ENCODE measurements at places on chromosomes 12 and 14.

DNA sequence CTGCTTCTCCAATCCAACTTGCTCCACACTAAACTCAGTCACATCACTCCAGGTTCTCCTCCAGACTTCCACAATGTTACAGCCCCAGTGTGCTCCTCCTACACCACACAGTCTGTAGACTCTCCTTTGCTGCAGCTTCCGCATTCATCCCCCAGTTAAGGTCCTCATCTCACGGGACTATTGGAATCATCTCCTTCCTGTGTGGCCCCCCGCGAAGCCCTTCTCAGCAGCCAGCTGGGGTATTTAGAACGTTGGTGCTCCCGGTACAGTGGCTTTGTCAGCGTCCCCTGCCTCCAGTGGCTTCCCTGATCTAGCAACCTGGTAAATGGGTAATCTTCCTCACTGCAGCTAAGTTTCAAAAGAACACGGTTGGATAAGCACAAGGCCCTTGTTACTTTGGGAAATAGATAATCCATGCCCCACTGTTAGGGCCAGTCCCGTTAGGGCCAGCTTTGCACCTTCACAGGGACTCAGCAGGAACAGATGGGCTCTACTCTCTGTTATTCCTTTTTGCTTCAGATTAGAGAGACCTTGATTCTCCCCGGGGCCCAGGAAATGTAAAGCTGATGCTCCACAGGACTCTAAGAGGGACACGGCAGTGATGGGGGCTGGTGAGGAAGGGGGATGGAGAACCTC is 823 bp upstream of the TSPAN11 start:
- no peak for DNase-seq

DNA sequence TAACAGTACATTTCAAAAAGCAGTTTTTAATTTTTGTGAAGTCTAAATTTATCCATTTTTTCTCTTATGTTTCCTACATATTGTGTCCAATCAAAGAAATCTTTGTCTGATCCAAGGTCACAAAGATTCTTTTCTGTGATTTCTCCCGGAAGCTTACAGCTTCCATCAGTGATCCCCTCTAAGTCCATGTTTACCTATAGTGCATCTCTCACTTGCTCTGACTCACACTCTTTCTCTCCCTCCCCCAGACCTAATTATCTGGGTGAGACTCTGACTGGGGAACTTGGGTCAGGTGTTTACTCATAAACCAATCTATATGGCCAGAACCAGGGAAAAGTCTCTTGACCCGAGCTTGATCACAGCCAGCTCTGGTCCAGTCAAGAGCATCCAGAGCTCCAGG is 224.4 kb downstream of the SPTSSA start:
- DNase-seq, result no peak

DNA sequence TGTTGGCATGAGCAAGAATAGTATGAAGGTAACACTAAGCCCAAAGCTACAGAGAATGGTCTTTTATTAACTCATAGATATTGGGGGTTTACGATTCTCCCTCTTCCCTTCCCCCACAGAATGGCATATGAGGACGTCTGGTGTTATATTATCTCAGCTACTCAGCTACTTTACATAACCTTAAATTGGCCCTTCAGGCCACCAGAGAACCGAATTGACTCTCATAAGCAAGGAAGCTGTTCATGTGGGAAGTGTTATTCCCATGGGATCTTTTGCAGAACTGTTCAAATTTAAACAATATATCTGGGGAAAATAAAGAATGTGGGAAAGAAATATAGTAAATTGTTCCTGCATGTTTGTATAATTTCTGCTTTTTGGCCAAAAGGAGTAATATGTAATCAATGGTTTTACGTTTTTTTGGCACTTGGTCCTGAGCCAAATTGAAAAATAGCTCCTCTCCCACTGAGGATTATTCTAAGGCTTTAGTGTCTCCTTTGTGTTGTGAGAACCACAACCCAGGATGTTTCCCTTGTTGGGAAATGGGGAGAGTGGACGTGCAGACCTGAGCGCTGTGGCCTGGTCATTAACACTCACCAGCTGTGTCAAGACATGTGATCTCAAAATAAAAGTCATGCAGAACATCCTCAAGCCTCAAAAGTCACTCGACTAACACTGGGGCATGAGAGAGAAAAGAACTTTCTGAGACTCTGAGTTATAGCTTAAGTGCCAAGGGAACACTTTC is 31.8 kb upstream of the CMAS start:
- no peak for DNase-seq

GRCh38 chr14:61472801-61473376 is 151.5 kb downstream of the PRKCH start:
- no peak for DNase-seq

DNA sequence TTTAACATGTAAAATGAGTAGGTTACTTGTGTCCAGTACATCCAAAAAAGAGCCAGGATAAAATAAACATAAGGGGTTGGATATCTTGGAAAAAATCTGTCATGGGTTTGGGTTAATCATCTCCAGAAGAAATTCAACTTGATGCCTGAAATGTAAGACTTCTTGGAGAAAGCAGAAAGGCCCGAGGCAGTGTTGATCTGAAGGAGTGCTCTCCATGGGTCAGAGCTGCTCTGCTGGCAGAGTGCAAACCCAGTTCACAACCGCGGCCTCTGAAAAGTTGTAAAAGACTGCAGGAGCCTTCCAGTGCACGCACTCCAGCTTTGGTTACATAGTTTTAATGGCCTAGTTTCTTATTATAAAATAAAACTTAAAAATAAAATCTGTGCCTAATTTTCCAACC is 97.3 kb upstream of the ALX1 start:
- no peak for DNase-seq

GRCh38 chr14:65826946-65827345 is 414.4 kb downstream of the FUT8 start:
- DNase-seq, result no peak

DNA sequence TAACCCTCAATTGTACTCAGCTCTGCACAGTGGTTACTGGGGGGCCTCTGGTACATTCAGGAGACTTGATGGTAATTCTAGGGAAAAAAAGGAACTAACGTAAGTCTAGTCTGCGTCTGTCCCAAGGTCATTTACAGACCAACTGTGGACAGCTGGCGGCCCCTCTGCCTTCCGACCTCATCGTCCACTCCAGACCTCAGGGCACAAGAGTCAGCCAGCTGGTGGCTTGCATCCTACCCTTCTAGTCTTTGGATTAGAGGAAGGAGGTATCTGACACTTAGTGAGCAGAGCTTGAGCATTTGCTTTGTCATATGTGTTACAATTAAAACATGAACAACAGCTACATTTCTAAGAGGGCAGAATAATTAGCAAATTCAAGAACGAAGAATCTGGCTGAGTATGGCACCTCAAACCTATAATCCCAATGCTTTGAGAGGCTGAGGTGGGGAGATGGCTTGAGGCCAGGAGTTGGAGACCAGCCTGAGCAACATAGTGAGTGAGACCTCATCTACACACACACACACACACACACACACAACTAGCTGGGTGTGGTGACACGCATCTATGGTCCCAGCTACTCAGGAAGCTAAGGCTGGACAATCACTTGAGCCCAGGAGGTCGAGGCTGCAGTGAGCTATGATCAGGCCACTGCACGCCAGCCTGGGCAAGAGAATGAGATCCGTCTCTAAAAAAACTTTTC is 36.5 kb downstream of the SSH1 start:
- no peak for DNase-seq

DNA sequence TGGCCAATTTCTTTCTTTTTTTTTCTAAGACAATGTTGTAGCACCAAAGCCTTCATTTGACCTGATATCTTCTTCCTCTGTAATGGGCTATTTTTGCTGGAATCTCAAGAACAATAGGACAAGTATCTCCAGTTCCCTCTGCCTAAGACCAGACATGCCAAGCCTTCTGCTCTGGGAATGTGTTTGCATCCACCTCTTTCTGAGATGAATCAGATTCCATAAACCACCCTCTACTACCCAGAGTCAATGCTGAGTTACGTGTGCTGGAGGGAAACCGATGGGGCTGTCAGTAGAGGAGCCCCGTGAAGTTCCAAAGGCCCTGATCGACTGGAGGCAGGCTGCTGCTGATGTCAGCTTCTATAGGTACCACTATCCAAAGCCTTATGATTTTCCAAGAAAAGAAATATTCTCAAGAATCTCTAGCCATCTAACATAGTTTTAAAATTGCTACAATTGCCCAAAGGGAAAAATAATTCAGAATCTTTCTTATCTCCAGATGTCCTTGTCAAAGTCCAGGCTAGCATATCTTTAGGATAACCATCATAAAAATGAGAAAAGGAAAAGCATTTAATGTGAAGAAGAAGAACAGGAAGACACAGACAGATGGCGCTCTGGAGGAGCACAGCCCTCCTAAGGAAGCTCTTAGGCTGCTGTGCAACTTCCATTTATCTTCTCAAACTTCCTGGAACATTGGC is 101.9 kb downstream of the SLC8A3 start:
- no peak for DNase-seq

- DNase-seq, result no peak
These were observed 5.5 kb upstream of the SLC7A7 start for GRCh38 chr14:22820731-22821130.

- no peak for DNase-seq
These were observed 10.8 kb downstream of the ALG10B start for GRCh38 chr12:38327356-38327755.

DNA sequence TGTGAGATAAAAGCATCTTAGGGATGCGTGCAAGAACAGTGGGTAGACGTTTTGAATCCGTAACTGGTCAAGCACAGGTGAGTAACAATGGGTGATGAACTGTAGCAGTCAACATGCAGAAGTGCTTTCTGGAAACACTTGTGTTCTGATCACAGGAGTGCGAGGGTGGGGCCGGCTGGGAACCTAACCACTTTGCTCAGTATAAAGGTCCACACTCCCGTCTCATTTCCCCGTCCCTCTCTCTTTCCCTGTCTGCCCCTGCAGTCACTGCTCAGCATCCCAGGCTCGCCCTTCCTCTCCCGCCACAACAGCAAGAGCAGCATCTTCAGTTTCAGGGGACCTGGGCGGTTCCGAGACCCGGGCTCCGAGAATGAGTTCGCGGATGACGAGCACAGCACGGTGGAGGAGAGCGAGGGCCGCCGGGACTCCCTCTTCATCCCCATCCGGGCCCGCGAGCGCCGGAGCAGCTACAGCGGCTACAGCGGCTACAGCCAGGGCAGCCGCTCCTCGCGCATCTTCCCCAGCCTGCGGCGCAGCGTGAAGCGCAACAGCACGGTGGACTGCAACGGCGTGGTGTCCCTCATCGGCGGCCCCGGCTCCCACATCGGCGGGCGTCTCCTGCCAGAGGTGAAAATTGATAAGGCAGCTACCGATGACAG is 127.1 kb downstream of the FIGNL2 start:
- no peak for DNase-seq

DNA sequence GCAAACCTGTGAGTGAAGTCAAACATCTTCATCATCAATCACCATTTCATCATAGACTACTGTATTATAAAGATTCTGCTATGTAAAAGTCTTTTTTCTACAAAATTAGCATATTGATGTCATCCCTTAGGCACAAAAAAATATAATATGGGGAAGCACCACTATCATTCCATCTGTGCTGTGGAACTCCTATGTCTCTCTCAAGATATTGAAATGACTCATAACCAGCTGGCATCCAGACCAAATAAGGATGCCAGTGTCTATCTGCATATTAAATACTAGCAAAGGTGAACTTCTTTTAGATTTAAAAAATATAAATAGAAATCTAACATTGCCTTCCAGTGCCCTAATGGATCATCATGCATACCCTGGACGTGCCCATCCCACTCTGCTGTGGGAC is 17.9 kb upstream of the DCAF5 start:
- DNase-seq, result no peak
